ENCODE measurements at places on chromosomes 1 and 21.
A peak's percentile ranks its signal among the peaks of the same experiment; 100 is the strongest.

DNA sequence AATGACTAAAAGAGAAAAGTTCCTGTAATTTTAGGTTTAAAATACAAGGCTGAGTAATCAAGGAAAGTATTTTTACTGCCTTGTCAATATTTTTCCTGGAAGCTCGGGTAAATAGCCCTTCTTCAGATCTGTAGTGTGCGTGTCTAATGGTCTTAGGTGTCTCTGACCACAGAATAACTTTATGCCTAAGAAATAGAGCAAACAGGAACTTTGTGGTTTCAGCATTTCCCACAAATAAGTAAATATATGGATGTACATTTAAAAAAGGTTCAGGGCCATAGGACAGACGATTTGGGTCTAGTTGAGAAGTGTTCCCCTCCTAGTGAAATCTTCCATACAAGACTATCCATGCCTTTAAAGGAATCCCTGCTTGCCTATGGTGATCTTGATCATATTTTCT lies 107.0 kb downstream of the ZC3H11B start:
- no peak for DNase-seq

DNA sequence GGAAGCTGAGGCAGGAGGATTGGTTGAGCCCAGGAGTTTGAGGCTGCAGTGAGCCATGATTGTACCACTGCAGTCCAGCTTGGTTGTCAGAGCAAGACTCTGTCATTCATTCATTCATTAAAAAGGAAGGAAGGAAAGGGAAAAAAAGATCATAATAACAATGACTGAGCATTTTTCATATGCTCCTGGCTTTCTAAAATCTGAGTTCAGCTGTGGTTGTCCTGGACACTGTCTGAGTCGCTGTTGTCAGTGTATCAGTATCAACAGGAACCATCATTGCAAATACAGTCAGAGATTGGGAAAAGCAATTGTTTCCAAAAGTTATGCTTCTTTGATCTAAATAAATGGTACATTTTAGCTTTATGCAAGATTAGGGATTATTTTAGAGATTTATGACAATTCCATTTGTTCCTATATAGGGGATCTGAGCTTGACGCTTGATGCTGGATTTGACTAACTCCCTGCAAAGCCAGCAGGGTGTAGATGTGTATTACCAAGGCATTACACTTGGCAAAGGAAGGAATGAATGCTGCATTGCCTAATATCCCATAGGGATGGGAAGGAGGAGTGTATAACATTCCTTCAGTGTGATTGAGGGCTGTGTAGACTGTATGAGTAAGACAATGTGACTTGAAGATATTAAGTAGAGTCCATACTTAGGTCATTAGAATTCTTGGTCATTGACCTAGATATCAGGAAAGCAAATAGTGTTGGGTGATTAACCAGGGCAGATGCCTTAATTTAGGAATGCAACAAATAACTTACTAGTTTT lies 100.2 kb downstream of the DISP1 start:
- DNase-seq: peak; percentile 84

DNA sequence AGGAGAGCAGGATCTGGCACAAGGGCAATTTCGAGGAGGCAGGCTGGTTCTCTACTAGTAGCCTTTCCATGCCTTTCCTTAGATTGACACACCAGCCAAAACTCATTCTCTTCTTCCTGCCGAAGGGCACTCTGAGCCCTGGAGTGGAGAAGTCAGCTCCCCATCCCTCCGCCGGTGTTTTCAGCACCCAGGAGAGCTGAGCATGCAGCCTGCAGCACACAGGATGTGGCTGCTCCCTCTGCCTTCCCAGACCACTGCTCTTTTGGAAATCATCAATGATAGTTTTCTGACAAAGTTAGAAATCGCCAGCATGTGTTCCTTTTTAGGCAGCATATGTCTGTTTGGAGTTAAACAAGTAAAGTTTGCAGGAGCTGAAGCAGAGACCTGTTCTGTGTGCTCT lies 11.7 kb downstream of the RNU5D-1 start:
- no peak for DNase-seq

- peak; percentile 16 for DNase-seq
Observed at GRCh38 chr1:207362962-207363860, 41.7 kb downstream of the CD55 start.

DNA sequence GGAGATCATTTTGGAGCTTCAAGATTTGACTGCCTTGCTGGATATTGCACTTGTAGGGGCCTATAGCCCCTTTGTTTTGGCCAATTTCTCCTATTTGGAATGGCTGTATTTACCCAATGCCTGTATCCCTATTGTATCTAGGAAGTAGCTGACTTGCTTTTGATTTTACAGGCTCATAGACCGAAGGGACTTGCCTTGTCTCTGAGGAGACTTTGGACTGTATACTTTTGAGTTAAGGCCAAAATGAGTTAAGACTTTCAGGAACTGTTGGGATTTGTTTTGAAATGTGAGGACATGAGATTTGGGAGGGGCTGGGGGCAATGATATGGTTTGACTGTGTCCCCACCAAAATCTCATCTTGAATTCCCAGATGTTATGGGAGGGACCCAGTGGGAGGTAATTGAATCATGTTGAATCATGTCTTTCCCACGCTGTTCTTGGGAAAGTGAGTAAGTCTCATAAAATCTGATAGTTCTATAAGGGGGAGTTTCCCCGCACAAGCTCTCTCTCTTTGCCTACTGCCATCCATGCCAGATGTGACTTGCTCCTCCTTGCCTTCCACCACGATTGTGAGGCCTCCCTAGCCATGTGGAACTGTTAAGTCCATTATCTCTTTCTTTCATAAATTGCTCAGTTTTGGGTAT lies 276.1 kb downstream of the LMX1A start:
- no peak for DNase-seq

DNA sequence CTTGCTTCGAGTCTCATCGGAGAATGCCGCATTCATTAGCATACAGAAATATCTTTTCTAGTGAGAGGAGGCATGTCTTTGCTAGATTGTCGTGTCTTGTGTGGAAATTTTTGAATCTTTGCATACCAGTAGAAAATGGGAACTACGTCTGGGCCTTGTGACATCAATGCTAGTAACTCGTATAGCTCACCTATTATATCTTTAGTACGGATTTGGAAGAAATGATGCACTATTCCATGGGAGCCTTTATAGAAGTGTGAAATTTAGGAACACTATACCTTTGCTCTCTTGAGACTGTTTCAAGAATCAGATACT lies 835 bp downstream of the UHMK1 start:
- DNase-seq: no peak

- no peak for DNase-seq
Observed at GRCh38 chr1:30912913-30913652, 4.5 kb upstream of the SDC3 start.

- no peak for DNase-seq
Observed at GRCh38 chr1:202159534-202160371, 649 bp downstream of the PTPN7 start.

DNA sequence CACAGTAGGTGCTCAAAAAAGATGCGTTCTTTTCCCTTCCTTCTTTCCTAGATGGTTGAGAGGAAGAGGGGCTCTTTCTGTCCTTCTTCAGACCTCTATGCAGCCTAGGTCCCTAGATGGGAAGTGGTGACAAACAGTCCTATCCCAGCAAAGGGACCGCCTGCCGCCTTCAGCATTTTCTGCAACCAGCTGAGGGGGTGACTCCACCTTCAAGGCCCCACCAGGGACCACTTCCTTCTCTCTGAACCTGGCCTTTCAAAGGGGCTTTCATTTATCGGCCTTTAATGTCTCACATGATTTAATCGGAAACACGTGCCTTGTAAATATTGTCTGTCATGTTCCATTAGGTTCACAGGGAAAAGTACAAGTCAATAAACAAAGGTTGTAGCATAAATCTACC lies 32.6 kb downstream of the GLIS1 start:
- no peak for DNase-seq

DNA sequence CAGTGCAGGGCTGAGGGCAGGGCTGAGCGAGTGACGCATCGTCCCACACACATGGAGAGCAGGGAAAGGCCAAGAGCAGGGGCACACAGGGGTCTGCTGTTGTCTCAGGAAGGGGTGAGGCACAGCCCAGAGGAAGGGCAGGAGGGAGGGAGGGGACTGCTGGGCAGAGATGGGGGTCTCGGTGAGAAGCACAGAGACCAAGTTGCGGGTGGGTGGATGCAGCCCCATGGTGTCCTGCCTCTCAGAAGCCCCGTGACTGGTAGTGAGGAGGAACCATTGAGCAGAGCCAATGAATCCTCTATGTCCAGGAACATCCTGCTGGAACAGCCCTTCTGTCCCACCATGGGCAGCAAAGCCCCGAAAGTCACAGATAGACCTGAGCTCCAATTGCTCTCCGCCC lies 17.8 kb downstream of the C1orf198 start:
- no peak for DNase-seq

DNA sequence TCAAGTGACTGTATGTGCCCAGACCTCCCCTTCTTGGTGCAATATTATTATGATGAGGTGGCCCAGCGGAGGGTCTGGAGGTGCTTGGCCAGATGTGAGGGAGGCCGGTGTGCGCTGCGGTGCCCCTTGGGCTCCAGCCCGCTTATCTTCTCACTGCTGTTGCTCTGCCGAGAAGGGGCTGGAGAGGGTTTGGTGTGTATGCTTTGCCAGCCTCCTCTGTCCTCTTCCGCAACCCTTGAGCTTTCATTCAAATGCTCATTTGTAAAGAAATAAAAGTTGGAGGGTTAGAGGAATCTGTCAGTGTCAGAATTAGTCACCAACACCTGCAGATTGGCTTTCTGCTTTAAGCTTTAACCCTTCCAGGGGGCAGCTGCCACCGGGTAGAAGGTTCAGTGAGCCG lies 19.7 kb downstream of the RNF220 start:
- DNase-seq: no peak

DNA sequence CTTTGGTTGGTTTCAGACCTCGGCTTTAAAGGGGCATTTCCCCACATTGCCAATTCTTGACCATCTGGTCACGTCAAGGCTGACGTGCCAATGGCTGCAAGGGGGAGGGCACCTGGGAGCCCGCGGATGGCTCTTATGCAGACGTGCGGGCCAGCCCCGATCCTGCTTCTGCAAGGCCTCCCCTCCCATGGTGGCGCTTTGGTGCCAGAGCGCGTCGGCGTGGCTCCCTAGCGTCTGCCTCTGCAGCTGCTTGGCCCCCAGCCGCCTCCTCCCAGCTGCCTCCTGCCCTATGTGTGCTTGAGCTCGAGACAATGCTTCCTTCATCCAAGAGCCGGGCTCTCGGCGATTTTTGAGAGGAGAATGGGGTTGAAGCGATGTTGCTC lies 29.1 kb downstream of the SKI start:
- DNase-seq: no peak

- no peak for DNase-seq
Observed at GRCh38 chr1:93676427-93676826, 5.2 kb downstream of the BCAR3 start.

- DNase-seq: no peak
Observed at GRCh38 chr21:36323032-36323431, 3.0 kb downstream of the MORC3 start.

DNA sequence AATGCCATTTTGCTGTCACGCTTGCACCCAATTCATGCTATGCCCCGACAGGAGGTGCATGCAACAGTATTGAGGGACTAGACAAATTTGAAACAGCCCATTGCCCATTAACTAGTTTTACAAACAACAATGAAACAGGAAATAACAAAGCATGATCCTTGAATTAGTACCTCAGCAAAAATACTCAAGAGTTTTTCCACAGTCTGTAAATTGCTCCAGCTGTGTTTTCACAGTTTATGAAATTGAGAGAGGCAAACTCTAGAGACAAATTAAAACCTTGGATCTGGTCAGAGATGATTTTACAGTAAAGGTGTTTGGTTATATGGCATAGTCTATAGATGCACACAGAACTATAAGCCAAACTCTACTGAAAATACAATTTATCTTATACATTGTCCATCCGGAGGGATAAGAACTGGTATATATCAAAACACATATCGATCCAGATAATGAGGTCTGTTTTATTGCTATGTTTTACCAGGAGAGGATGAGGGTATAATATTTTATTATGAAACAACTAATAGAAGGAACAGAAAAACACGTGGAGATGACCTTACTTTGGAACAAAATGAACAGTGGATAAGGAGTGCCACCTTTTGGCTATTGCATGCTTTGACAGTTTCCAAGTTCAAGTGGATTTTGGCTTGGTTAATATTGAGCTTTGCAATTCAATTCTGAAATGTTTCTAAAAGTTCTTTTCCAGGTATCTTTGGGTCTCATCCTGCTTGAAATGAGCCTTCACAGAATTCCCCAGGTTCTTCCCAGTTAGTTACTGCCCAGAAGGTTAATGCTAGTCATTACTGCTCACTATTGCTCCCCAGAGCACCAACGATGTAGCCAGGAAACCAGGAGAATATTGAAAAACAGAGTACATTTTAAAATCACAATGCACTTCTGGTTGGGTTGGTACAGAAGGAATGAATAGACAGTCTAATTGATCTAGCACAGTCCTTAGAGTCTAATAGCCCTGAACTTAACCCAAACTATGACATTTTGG lies 45.7 kb downstream of the ZC3H11B start:
- DNase-seq: peak; percentile 53

DNA sequence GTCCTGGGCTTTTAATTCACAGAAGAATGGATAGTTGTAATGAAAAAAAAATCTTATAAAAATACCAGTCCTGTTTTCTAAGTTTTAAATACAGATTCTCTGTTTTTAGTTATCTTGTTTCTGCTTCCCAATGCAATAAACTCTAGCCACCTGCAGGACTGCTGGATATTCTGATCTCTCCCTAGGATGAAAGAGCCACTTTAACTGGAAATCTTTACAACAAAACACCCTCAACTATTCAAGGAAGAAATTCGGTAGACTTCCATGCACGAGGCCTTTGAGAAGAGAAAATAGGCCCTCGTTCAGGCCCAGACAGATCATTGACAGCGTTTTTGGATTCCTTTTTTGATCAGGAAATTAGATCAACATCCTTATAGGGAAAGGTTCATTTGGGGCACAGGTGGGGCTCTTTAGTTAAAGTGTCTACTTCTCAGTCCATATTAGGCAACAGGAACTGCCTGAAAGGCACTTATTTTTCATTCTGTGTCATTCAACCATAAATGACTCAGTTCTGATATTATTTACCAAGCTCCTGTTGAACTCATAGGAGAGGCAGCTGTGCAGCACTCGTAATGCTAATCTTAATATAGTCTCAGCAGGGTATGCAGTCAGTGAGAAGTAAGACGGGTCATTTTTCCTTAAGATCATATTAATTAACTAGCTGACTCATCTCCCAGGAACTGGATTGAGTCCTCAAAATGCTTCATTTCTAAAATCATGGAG lies 71.1 kb upstream of the ERRFI1 start:
- DNase-seq: peak; percentile 97

GRCh38 chr1:15346346-15347030 lies 63.2 kb upstream of the EFHD2 start:
- peak; percentile 35 for DNase-seq

DNA sequence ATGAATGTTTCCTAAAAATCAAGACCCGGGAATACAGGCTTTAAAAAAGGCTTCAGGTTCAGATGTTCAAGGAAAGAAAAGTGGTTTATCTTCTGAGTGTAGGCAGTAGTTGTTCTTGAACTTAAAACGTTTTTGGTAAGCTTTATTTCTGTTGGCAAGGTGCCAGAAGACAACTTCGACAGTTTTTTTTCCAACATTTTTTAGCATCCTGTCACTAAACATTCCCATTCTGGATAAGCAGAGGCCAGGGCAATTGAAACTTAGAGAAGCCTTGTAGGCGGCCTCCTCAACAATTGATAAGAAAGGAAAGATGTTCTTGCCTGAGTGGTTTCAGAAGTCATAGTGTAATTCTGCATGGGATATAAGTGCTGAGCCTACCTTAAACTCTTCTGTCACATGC lies 66.7 kb downstream of the PATJ start:
- peak; percentile 58 for DNase-seq

Data from fibroblast of skin of right quadriceps (primary cell).